ENCODE measurements at places on chromosomes 7 and 10.

DNA sequence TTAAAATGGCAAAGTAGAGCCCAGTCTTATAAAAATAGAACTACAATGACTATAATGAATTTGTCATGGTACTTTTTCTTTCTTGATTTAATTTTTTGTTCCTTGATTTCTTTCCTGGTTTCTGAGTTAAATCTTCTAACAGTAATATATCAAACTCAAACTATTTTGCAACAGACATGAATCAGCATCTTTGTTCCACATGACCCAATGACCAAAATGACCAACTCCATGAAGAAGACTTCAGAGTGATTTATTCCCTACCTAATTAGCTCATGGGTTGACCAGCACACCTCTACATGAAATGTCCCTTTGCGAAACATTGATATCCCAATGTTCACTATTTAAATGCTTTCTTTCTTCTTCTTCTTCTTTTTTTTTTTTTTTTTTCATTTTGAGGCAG is 30.9 kb downstream of the NMT2 start:
- no peak for DNase-seq

GRCh38 chr10:124632064-124632531 is 112.1 kb downstream of the FAM53B start:
- DNase-seq, result no peak

DNA sequence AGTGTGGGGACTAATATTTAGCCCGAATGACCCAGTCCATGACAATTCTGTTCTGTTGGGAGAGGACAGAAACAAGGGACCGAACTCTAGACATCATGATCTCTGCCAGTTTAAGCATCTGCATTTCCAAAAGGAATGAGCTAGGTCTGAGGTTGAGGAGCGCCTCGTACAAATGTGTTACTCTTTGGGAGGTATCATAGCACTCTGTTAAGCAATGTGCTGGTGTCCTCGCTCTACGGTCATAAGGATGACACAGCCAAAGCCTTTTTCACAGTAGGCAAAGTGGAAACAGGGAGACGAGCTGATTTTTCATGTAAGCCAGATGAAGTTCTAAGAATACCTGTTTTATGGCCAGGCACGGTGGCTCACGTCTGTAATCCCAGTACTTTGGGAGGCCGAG is 15.4 kb upstream of the CCDC3 start:
- no peak for DNase-seq

- DNase-seq, result no peak
Measured at GRCh38 chr10:132575320-132576201, 38.0 kb downstream of the INPP5A start.

DNA sequence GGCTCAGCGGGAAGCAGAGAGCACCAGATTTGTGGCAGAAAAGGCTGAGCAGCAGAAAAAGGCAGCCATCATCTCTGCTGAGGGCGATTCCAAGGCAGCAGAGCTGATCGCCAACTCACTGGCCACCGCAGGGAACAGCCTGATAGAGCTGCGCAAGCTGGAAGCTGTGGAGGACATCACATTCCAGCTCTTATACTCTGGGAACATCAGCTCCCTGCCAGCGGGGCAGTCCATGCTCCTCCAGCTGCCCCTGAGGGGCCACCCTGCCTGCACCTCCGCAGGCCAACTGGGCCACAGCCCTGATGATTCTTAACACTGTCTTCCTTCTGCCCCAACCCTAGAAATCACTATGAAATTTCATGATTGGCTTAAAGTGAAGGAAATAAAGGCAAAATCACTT is 18.6 kb downstream of the CWF19L1 start:
- DNase-seq, result no peak

GRCh38 chr7:116570306-116570705 is 45.5 kb downstream of the CAV1 start:
- no peak for DNase-seq

GRCh38 chr10:90087197-90088023 is 386.0 kb downstream of the KIF20B start:
- no peak for DNase-seq

DNA sequence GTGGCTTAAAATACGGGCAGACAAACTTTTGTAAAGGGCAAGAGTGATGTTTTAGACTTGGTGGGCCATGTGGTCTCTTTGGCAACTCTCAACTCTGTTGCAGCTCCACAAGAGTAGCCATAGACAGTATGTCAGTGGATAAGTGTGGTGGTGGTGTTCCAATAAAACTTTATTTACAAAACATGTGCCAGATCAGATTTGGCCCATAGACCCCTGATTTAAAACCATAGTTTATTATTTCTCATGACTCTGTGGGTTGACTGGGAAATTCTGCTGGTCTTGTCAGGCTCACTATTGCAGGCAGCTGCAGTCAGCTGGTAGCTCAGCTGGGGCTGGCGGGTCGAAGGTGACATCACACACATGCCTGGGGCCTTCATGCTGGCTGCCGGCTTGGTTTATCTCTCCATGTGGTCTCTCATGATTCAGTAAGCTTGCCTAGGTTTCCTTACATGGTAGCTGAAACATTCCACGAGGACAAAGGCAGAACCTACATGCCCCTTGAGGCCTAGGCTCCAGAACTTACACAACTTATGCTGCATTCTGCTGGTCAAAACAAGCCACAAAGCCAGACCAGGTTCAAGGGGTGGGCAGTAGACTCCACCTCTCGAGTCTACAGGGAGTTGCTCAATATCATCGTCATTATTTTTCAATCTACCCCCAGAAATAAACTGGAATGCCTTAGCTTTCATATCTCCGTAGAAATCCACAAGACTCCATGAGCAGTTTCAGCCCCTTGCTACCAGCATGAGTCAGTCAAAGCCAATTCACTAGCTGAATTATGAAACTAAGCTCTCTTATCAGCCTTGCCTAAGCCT is 245.7 kb downstream of the WDR11 start:
- no peak for DNase-seq

- no peak for DNase-seq
Measured at GRCh38 chr7:3156508-3156907, 112.8 kb upstream of the CARD11 start.

GRCh38 chr7:157423348-157423747 is 86.5 kb downstream of the DNAJB6 start:
- no peak for DNase-seq

DNA sequence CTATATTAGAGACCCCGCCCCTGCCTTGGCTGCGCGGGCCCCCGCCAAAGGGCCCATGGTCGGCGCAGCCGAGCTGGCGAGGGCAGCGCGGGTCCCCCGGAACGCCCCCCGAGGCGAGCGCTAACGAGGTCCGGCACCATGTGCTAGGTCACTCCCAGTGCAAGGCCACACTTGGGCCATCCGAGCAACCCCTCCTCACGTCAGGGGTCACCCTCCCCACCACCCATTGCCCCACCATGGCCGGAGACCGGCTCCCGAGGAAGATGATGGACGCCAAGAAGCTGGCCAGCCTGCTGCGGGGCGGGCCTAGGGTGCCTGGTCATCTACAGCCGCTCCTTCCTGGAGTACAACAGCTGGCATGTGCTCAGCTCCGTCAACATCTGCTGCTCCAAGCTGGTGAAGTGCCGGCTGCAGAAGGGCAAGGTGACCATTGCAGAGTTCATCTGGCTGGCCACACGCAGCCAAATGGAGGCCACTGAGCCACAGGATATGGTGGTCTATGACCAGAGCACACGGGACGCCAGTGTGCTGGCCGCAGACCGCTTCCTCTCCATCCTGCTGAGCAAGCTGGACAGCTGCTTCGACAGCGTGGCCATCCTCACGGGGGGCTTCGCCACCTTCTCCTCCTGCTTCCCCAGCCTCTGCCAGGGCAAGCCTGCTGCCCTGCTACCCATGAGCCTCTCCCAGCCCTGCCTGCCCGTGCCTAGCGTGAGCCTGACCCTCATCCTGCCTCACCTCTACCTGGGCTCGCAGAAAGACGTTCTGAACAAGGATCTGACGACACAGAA is 12.4 kb upstream of the SEC24C start:
- no peak for DNase-seq

- no peak for DNase-seq
Measured at GRCh38 chr7:128164955-128165670, 76.0 kb upstream of the LEP start.

DNA sequence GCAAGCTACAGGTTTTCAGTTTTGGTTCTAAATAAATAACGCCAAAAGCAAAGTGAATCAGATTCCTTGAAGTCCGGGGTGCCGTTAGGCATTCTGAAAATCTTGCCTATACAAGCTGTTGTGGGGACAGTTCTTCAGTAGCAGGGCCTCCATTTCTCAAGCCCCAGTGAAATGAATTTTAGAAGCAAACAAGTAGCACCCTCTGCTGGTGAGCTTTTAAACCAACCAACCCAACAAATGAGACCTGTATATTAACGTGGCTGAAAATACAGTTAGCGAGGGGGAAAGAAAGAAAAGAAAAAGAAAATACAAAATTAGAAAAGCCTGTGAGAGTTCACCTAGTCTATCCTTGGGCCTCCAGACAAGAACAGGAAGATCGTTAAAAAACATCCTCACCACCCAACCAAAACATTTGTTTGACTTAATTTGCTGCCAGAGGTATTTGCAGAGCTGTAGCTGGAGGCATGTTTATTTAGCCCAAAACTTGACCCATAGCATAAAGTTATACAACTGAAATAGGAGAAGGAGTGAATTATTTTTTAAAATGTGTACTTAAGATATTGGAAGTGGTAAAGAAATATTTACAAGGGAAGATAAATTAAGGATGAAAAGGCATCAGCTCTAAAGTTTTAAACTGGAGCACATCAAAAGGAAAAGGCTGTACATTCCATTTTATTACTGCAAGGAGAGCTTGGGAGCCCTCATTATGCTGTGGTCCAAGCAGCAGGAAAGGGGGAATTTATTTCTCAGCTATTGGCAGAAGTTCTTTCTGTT is 98.9 kb downstream of the DYNC1I1 start:
- no peak for DNase-seq

DNA sequence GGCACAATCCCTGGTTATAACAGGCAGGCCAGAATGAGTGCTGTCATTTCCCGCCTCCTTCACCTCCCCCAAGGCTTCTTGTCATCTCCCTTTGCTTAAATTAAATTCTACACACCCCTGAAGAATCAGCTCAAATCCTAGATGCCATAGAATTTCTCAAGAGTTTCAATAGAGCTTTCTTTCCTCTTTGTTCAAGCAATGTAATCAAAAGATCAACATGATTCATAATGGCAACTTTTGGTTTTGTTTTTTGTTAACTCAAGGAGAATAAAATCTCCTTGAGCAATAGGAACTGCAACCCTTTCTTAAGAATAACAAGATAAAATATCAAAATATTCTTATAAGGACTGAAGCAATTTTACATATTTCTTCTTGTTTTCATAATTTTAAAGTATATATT is 180.8 kb upstream of the CDK1 start:
- DNase-seq, result no peak

DNA sequence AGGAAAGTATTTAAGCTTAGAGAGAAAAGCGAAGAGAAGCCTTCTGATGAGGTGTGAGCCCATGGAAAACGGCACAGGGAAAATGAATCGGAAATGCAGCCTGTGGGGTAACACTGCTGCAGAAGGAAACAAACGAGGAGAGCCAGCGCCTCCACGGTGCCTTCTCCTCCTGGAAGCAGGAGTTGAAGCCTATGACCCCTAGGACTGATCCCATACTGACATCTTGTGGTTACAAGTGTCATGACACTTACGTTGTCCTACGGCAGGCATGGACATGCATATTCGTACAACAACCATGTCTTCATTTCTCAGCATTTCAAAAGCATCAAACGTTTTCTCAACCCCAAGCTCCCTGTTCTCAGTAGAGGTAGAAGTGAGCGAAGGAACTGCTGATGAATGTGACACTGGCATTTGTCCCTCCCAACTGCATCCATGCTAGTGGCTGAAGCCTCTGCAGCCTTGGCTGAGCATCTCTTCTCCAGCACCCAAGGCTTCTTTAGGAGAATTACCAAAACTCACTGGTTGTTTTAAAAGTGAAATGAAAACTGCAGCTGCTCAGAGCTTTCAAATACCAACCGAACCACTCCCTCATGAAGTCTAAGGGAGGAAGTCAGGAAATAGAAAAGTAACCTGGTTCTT is 160.2 kb downstream of the JAZF1 start:
- DNase-seq, result no peak

DNA sequence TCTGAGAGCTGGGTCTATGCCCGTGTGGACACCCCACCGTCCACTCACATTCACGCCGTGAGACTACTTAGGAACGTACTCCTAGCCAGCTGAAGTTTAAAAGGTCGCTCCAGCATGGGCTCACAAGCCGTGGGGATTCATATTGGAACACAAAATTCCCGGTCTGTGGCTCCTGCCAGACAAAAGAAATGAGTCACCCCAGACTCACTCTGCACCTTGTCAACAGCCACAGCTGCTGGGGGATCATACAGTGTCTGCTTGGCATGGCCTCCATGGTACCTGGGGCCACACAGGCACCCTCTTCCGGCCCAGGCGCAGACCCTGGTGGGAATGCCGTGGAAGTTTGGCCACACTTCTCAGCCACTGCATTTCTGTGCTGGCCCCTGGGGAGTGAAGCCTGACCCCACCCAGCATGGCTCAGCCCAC is 228.4 kb downstream of the DNAJB6 start:
- DNase-seq, result no peak

DNA sequence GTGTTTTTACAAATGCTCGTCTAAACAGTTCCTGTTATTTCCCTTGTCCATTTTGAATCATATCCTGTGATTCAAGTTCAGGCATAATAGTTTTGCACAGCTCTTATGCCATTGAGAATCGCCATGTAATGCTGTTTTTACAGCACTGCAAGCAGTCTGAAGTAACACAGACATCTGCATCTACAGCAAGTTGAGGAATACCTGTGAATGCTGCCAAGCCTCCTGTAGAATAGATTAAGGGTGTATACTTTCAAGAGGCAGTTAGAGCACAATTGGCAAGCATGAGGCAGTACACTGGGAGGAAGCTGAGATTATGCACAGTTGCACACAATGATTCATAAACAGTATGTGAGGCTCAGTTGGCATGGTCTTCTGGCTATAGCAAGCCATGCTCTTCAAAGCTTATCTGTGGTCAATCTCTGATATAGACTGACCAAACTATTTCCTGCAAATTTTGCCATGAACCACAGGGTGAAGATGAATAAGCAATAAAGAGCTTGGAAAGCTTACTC is 121.9 kb upstream of the AKR1E2 start:
- no peak for DNase-seq

DNA sequence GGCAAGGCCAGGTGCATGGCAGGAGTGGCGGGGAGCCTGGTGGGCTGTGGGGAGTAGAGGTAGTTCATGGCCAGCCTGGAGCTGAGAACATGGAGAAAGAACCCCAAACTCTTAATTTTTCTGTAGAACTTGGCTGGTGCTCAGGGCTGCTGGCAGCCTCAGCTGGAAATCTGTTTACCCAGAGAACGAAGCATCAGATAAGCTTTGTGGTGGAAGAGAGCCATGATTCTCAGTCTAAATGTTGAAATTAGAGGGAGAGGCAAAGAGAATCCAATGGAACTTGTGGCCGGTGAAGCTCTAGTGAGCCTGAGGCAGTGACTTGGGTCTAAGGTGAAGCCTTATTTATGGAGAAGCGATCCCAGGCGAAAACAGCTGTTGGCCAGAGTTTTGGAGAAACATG is 126.4 kb downstream of the CCDC3 start:
- DNase-seq, result no peak

- no peak for DNase-seq
Measured at GRCh38 chr7:123769371-123769770, 20.6 kb upstream of the WASL start.

GRCh38 chr7:27133409-27134231 is 3.1 kb upstream of the HOXA4 start:
- DNase-seq, result peak; percentile 20

- no peak for DNase-seq
Measured at GRCh38 chr7:113812591-113813255, 106.1 kb downstream of the PPP1R3A start.
